ENCODE measurements at places on chromosomes 11 and 22. TPM values are rescaled to one million over a fixed set of nuclear protein-coding genes. Genes with fewer than 3 reads are reported as not detected.

GRCh38 chr11:2525166-2525861, 80.5 kb downstream of the KCNQ1 start:
- no peak overlapping the region for H3K4me3 ChIP-seq
- H3K36me3 ChIP-seq, result no peaks in the 10 kb centered on the region
- H3K27me3 ChIP-seq, result no peaks in the 10 kb centered on the region
- H3K4me1 ChIP-seq, result peaks cover 29% of the 10 kb centered on the region

The CNTN5 gene
- not detected for total RNA-seq

The ANO9 gene
- 94.2 TPM for total RNA-seq

GRCh38 chr11:111733611-111734088, 32.5 kb downstream of the PPP2R1B start:
- no peaks in the 10 kb centered on the region for H3K27me3 ChIP-seq
- DNase-seq, result no peak
- H3K36me3 ChIP-seq, result peaks cover 5% of the 10 kb centered on the region
- no peak overlapping the region for H3K4me3 ChIP-seq
- H3K27ac ChIP-seq, result no peak overlapping the region

The LRRC4C gene
- not detected for total RNA-seq

- no peak overlapping the region for H3K27ac ChIP-seq
- no peak overlapping the region for H3K4me3 ChIP-seq
- peaks cover 44% of the 10 kb centered on the region for H3K36me3 ChIP-seq
- no peak for DNase-seq
- H3K27me3 ChIP-seq, result no peaks in the 10 kb centered on the region
Observed at GRCh38 chr11:33060271-33060670, 20.9 kb downstream of the TCP11L1 start.

- H3K27me3 ChIP-seq, result no peaks in the 10 kb centered on the region
- no peak overlapping the region for H3K27ac ChIP-seq
- no peaks in the 10 kb centered on the region for H3K36me3 ChIP-seq
- H3K4me1 ChIP-seq, result no peaks in the 10 kb centered on the region
- no peak overlapping the region for H3K4me3 ChIP-seq
- DNase-seq, result peak; percentile 48
Observed at GRCh38 chr22:34414467-34415440, 494.5 kb upstream of the LARGE1 start.

The DERL3 gene
- 9.9 TPM for total RNA-seq

DNA sequence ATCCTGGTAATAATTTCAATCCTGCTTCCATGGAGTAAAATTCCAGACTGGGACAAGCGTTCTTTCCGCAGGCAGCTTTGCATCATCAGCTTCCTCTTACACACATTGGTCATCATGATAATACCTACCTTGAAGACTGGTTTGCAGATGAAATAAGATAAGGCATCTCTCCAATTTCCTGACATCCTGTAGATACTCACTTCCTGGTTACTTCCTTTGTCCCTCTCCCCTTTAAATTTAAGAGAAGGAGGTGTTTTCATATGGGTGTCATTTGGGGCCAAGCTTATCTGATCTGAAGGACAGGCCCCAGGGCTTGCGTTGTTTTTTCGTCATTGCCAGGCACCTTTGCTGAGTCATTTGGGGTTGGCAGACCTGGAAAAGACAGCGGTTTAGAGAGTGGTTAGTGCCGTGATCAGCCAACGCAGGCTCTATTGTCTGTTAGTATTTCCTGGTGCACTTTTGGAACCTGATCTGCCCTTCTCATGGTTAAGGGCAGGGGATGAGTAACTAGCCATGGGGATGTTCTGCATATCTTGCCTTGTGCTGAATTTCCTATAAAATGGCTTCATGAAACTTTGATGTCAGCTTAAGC, 24.1 kb downstream of the GRAMD1B start:
- H3K4me1 ChIP-seq, result peaks cover 88% of the 10 kb centered on the region
- peaks cover 16% of the 10 kb centered on the region for H3K36me3 ChIP-seq
- no peaks in the 10 kb centered on the region for H3K27me3 ChIP-seq
- peak overlapping the region; percentile 6 for H3K4me3 ChIP-seq

DNA sequence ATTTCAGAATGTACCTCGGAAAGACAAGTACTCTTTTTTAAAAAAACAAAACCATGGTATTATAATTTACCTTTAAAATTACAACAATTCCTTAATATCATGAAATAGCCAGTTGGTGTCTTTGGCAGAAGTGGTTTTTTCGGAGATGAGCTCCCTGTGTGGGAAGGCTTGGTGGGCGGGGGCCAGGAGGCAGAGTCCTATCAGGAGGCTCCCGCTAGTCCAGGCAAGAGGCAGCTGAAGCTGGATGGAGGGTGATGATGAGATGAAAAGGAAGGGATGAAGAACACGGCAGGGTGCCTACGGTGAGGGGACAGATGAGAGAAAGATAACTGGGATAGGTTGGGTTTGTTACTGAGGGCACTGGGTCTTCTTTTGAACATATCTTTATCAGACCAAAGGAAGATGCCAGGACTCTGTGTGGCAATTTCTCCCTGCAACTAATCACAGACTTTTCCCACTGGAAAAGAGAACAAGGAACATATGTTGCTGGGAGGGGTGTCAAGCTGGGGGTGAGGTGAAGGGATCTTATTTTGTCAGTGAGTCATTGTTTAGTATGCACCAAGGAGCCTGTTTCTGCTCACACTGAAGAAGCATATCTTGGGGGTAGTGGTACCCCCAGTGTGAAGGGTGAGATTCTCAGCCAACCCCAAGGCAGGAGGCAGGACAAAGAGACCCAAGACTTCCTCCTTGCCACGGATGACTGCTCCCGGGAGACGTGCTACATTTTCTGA, 91.5 kb upstream of the YWHAH start:
- no peaks in the 10 kb centered on the region for H3K4me1 ChIP-seq
- peak overlapping the region; percentile 69 for H3K27ac ChIP-seq
- H3K36me3 ChIP-seq, result peaks cover 18% of the 10 kb centered on the region
- no peak for DNase-seq
- no peaks in the 10 kb centered on the region for H3K27me3 ChIP-seq
- H3K4me3 ChIP-seq, result no peak overlapping the region

The MRGPRE gene
- total RNA-seq, result not detected

DNA sequence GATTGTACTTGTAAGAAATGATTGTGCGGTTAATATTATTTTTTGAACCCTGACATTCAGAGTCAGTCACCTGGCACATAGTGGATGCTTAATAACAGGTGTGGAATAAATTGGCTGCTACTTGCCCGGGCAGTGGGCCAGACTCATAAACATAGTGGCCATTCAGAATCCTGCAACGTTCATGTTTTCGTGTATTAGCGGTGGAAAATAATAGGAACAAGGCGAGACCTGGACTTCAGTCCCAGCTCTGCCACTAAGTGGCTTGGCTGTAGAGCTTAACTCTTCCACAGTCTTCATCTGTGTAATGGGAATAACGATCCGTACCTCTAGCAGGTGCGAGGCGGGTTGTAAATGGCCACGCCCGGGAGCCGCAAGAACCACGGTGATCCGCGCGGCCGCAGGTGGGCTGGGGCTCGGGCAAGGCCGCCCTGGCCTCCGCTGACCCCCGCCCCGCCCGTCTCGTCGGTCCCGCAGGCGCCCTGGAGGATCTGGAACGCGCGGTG, 761 bp upstream of the TMEM25 start:
- peaks cover 4% of the 10 kb centered on the region for H3K36me3 ChIP-seq
- H3K27ac ChIP-seq, result peak overlapping the region; percentile 43
- peak overlapping the region; percentile 83 for H3K4me3 ChIP-seq
- no peaks in the 10 kb centered on the region for H3K27me3 ChIP-seq
- H3K4me1 ChIP-seq, result peaks cover 31% of the 10 kb centered on the region
- no peak for DNase-seq

DNA sequence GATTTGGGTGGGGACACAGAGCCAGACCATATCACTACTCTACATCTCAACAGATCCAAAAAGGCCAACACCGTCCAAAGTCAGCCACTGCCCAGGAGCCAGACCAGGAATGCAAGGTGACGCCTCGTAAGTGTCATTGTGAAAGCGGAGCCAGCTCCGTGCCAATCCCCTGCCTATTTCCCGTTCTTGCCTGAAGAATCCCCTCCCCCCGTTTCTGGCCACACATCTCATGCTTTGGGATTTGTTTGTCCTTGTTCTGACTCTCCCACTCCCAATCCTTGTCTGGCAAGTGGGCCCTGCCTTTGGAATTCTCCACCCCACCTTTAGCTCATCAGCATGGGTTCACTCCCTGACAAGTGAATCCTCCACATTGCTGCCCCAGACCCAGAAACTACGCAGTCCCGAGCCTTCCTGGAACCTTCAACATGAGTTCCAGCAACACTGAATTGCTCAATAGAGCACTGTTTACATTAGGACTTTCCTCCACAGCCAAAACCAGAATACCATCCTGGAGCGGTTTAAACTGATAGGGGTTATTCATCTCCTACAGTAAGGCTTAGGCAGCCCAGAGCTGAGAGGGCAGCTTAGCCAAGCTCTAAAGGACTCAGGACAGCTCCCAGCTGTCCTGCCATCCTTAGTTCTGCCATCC, 6.0 kb upstream of the SLC35C1 start:
- peaks cover 14% of the 10 kb centered on the region for H3K4me1 ChIP-seq
- H3K27me3 ChIP-seq, result no peaks in the 10 kb centered on the region
- DNase-seq, result no peak
- H3K27ac ChIP-seq, result no peak overlapping the region
- no peak overlapping the region for H3K4me3 ChIP-seq

The PHOX2A gene
- not detected for total RNA-seq

- H3K27me3 ChIP-seq, result no peaks in the 10 kb centered on the region
- DNase-seq, result no peak
- no peak overlapping the region for H3K4me3 ChIP-seq
- no peaks in the 10 kb centered on the region for H3K4me1 ChIP-seq
- H3K27ac ChIP-seq, result no peak overlapping the region
- H3K36me3 ChIP-seq, result no peaks in the 10 kb centered on the region
Observed at GRCh38 chr11:118628861-118629549, 21.6 kb downstream of the PHLDB1 start.

DNA sequence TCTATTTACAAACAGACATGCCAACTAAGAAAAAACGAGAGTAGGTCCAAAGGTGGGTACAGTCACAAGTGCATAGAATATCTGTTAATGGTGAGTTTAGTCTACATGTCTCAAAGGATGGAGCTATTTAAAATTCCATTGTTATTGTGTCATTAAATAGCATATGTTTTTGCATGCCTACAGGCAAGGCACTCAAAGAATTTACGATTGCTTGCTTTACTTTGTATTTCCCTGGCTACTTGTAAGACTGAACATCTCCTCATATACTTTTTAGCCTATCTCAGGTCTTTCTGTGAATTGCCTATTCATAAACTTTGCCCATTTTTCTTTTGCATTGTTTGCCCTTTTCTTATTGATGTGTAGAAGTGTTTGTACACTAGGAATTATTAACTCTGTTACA, 39.7 kb downstream of the DEUP1 start:
- no peaks in the 10 kb centered on the region for H3K4me1 ChIP-seq
- no peaks in the 10 kb centered on the region for H3K36me3 ChIP-seq

GRCh38 chr11:102592634-102593581, 32.2 kb downstream of the MMP20 start:
- H3K4me3 ChIP-seq, result no peak overlapping the region
- no peak for DNase-seq
- H3K4me1 ChIP-seq, result peaks cover 4% of the 10 kb centered on the region
- H3K27me3 ChIP-seq, result no peaks in the 10 kb centered on the region

The MS4A6A gene
- not detected for total RNA-seq

The ENTHD1 gene
- total RNA-seq, result 0.21 TPM

DNA sequence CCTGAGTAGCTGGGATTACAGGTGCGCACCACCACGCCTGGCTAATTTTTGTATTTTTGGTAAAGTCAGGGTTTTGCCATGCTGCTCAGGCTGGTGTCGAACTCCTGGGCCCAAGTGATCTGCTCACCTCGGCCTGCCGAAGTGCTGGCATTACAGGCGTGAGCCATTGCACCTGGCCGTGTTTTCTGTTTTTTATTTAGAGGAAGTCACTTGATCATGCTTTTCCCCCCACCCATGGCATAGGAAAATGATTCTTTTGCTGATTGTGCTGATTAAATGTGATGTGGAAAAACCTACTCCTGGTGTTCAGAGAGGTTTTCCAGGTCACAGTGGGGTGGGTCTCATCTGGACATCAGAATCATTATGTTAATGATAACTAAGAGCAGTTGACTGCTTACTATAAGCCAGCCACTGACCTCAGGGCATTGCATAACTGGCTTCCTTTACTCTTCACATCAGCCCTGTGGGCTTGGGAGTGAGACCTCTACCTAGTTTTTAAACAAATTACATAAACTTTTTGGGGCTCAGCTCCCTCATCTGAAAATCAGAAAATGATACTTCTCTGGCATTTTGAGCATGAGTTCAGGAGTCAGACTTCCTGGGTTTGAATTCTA, 71.0 kb downstream of the PTPRJ start:
- no peaks in the 10 kb centered on the region for H3K27me3 ChIP-seq
- no peak overlapping the region for H3K4me3 ChIP-seq

DNA sequence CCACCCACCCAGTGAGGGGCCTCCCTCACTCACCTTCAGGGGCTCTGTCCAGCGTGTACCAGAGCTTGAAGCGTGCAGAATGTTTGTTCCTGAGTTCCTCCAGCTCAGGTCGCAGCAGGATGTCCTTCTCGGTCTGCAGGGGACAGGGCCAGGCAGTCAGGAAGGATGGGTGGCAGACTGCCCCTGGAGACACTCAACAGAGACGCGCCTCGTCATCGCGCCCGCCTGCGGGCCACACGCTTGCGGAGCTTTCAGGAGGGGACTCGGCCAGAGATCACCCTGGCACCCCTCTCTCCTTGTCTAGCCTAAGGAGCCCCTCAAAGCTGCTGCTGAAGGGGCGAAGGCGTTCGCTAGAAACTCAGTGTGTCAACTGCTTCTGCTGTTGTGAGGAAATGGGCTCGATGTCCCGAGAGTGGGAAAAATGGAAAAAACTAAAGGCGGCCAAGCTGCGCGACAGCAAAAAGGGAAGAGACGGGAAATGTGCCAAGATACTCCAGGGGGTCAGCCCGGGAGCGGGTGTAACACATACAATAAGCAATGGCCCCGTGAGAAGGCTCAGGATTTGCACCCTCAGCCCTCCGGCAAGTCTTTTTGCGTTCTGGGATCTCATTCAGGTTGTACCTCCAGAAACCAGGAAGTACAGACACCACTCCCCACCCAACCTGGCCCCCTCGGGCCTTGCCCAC, 9.2 kb upstream of the POLDIP3 start:
- peaks cover 6% of the 10 kb centered on the region for H3K36me3 ChIP-seq
- H3K4me3 ChIP-seq, result no peak overlapping the region
- H3K27ac ChIP-seq, result no peak overlapping the region
- no peaks in the 10 kb centered on the region for H3K27me3 ChIP-seq
- no peak for DNase-seq

The DMC1 gene
- 12.3 TPM for total RNA-seq

GRCh38 chr11:69292221-69292648, 1.7 kb upstream of the MYEOV start:
- H3K36me3 ChIP-seq, result peaks cover 3% of the 10 kb centered on the region
- no peak overlapping the region for H3K27ac ChIP-seq
- H3K27me3 ChIP-seq, result no peaks in the 10 kb centered on the region
- no peak overlapping the region for H3K4me3 ChIP-seq

DNA sequence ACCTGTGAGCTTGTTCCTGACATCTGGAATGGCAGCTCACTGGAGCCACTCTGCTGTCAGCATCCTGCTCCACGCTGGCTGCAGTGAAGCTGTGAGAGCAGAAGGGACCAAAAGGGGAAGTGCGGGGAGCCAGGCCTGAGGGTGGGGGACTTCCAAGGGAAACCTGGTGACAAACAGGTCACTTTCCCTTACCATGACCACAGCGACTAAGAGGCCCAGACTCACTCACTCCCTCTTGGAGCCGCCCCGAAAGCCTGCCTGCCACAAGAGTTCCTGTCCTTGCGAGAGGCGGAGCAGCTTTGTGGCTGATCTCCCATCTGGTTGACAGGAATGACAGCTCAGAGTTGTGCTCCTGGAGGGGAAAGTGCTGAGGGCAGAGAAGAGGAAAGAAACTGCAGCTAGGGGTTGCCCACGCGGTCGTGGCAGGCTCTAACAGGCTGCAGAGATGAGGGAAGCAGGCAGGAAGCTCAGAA, 183.8 kb upstream of the NTM start:
- H3K27ac ChIP-seq, result no peak overlapping the region
- H3K36me3 ChIP-seq, result no peaks in the 10 kb centered on the region
- peaks cover 2% of the 10 kb centered on the region for H3K27me3 ChIP-seq
- no peak overlapping the region for H3K4me3 ChIP-seq
- H3K4me1 ChIP-seq, result no peaks in the 10 kb centered on the region
- DNase-seq, result no peak

Measured in activated CD4-positive, alpha-beta T cell treated with anti-CD3 and anti-CD28 coated beads, Interleukin-2, amount 10 ng/mL, durations not matched to agents 7 days and 5 days (primary cell).